ENCODE measurements at places on chromosomes 2 and 18.

- H3K27me3 ChIP-seq = no peaks in the 10 kb centered on the region
- no peaks in the 10 kb centered on the region for H3K36me3 ChIP-seq
- no peak overlapping the region for H3K27ac ChIP-seq
- peak; percentile 6 for DNase-seq
- no peak overlapping the region for H3K4me3 ChIP-seq
- no peaks in the 10 kb centered on the region for H3K4me1 ChIP-seq
Observed at GRCh38 chr2:102975996-102976975, 214.5 kb downstream of the TMEM182 start.

DNA sequence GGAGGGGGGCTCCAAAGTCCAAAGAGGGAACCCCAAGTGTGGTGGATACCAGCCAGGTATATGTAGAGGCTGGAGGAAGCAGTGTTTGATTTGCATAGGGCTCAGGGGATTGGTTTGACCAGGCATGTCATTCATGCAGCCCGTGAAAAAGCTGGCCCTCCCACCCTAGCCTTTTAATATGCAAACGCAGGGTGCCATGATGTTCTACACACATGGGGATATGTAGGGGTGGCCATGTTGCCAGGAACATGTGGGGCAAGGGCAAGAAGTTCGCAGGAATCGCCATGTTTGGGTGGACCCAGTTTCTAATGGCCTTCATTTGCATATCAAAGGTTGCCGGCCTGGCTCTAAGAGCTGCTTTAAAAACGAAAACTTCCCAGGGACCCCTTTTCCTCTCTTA lies 33.6 kb downstream of the B3GNT7 start:
- no peaks in the 10 kb centered on the region for H3K36me3 ChIP-seq
- H3K27me3 ChIP-seq = no peaks in the 10 kb centered on the region
- H3K4me1 ChIP-seq = no peaks in the 10 kb centered on the region
- DNase-seq = no peak
- no peak overlapping the region for H3K4me3 ChIP-seq

DNA sequence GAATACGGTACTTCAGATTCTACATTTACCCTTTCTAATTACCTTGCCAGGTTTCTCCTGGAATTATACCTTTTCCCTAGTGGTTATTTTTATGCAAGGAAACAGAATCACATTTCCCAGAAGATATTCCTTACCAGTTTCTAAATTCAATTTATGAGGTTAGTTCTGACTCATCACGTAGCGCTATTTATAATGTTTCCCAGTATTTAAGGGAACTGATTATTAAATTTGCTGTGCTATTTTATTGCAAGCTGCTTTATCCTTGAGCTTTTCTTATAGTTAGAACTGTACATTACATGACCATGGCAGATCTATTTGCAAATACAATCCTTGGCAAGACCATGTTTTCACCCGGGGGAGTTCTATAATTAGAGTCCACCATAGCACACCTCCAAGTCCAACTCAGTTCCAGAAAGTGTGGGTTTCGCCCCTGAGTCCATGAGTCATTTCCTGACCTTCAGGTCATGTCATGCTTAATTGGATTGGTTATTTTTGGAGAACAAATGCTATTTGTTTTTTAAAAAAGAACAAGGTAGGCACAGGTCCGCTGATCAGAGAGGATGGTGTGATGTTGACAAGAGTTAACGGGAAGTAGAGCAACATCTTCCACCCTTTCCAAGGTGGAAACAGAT lies 126.6 kb downstream of the ZNF532 start:
- peak overlapping the region; percentile 24 for H3K27ac ChIP-seq
- no peaks in the 10 kb centered on the region for H3K36me3 ChIP-seq
- no peaks in the 10 kb centered on the region for H3K27me3 ChIP-seq
- no peak overlapping the region for H3K4me3 ChIP-seq
- no peaks in the 10 kb centered on the region for H3K4me1 ChIP-seq

DNA sequence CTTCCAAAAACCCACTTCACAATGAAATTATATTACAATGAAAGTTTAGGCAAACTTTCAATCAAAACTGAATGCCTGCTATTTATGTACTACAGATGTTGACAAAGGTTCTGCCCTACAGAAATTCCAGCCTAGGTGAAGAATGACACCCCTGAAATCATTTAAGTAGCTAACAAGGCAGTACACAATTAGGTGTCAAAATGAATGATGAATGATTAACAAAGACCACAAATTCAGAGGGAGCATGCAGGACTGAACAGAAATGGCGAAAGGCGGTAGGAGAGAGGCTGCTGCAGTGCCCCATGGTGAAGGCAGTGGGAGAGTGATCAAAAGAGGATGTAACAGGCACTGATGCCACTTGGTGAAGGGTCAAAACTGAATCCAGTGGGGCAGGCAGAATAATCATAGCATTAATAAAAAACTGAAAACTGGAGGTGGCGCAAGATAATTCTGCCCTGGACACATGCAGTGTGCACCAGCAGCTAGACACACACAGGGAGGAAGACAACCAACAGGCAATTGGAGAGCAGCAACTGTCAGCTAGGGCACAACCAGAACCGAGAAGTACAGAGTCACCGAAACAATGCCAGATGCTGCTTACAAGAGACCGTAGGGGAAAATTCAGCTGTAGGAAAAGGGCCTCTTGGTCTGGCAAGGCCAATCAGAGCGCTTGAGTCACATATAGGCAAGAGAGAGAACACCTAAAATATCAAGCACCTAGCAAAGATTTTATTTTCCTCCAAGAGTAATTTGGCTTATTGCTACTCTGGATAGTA lies 4.5 kb downstream of the TMEM131 start:
- no peaks in the 10 kb centered on the region for H3K36me3 ChIP-seq
- no peak overlapping the region for H3K4me3 ChIP-seq
- peaks cover 7% of the 10 kb centered on the region for H3K4me1 ChIP-seq

DNA sequence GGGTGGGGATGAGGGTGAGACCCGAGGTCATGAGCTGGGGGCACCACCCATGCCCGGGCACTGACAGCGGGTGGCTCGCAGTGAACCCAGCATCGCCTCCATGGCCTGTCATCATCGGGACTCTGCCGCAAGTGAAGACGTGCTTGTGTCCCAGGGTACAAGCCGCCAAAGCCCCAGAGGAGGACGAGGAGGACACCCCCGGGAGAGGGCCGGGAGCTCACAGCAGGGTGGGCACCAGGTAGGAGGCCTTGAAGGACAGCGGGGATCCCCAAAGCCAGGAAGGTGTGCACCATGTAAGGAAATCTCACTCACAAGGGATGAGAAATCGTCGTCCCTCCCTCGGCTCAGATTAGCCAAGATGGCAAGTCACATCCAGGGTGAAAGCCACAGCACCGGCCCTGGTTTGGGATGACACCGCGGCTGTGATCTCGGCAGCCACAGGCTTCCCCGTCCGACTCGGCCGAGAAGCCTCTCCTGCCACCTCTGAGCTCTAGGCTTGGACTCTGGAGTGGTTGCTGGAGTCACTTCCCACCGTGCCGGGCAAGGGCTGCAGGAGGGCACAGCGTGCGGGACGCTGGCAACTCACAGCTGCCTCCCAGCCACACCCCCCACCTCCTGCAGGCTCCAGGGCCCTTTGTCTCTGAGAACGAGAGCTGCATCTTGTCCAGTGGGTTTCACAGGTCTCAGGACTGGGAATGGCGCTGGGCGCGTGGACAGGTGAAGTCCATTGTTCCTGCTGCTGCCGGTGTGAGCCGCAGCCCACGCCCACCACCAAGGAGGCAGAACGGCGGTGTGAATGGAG lies 81.6 kb upstream of the CTDP1 start:
- H3K27ac ChIP-seq = no peak overlapping the region
- H3K4me1 ChIP-seq = no peaks in the 10 kb centered on the region
- H3K4me3 ChIP-seq = no peak overlapping the region
- no peaks in the 10 kb centered on the region for H3K36me3 ChIP-seq
- DNase-seq = no peak

DNA sequence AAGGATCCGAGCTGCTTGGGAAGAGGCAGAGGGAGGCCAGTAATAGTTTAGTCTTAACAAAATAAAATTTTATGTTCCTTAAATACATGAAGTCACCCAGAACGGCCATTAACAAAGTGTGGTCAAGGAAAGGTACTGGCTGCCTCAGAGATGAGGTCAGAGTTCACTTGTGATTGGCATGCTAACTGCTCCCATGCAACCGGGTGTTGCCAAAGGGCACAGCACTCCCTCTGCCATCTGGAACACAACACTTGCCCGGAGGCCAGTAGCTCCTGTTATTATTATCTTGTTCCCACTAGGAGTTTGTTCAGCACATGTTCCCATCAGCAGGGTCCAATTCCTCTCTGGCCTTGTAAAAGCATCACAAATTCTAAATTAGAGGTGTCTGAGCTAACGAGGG lies 207.0 kb downstream of the CYP26B1 start:
- H3K4me3 ChIP-seq = no peak overlapping the region
- H3K27me3 ChIP-seq = no peaks in the 10 kb centered on the region
- H3K4me1 ChIP-seq = no peaks in the 10 kb centered on the region

GRCh38 chr2:38474021-38474456 lies 97.0 kb upstream of the ATL2 start:
- peaks cover 2% of the 10 kb centered on the region for H3K27me3 ChIP-seq
- DNase-seq = no peak
- H3K36me3 ChIP-seq = no peaks in the 10 kb centered on the region
- no peaks in the 10 kb centered on the region for H3K4me1 ChIP-seq
- H3K4me3 ChIP-seq = no peak overlapping the region

DNA sequence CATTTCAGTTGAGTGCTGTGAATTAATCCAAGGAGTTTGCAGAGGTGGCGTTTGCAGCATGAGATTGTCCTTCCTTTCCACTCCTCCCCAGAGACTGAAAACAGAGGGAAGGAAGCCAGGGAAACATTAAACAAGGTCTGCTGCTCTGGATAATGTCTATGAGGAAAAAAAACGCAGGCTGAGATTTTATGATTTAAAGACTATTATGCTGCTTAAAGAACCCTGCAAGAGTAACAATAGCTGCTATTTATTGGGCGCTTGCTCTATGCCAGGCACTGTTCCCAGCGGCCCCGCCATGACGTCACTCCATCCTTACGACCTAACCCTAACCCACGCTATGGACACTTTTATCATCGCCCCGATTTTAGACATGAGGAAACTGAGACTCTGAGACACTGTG lies 222.4 kb downstream of the BCL2 start:
- H3K27ac ChIP-seq = peak overlapping the region; percentile 95
- no peak for DNase-seq
- H3K4me1 ChIP-seq = peaks cover 60% of the 10 kb centered on the region
- no peaks in the 10 kb centered on the region for H3K27me3 ChIP-seq
- no peaks in the 10 kb centered on the region for H3K36me3 ChIP-seq
- H3K4me3 ChIP-seq = no peak overlapping the region

Measured in thymus (tissue), 14 donors.